ENCODE measurements at places on chromosomes 3 and 15. TPM values are rescaled to one million over a fixed set of nuclear protein-coding genes. Genes with fewer than 3 reads are reported as not detected.

- DNase-seq: no peak
Observed at GRCh38 chr3:97817965-97818364, 3.8 kb upstream of the CRYBG3 start.

GRCh38 chr15:44034933-44035624 lies 160.0 kb downstream of the FRMD5 start:
- peak; percentile 6 for DNase-seq

GRCh38 chr3:191499307-191500080 lies 38.5 kb downstream of the PYDC2 start:
- DNase-seq: peak; percentile 6

DNA sequence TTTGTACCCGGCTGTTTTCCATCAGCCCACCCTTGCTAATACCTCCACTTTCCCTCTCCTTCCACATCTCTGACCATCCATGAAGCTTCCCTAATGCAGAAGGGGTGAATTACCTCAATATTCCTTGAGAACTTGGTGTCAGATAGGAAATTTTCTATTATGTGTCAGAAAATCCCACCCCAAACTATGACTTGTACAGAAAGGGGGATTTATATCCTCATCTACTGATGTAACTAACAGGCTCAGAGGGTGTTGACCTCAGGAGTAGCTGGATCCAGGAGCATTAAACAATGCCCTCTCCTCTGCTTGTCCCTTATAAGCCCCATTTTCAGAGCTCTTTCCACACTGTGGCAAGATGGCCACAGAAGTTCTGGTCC lies 242.8 kb upstream of the TLE3 start:
- DNase-seq: no peak

GRCh38 chr15:58410353-58410752 lies 21.4 kb upstream of the LIPC start:
- no peak for DNase-seq

- DNase-seq: no peak
Observed at GRCh38 chr15:70374096-70374495, 276.4 kb upstream of the TLE3 start.

DNA sequence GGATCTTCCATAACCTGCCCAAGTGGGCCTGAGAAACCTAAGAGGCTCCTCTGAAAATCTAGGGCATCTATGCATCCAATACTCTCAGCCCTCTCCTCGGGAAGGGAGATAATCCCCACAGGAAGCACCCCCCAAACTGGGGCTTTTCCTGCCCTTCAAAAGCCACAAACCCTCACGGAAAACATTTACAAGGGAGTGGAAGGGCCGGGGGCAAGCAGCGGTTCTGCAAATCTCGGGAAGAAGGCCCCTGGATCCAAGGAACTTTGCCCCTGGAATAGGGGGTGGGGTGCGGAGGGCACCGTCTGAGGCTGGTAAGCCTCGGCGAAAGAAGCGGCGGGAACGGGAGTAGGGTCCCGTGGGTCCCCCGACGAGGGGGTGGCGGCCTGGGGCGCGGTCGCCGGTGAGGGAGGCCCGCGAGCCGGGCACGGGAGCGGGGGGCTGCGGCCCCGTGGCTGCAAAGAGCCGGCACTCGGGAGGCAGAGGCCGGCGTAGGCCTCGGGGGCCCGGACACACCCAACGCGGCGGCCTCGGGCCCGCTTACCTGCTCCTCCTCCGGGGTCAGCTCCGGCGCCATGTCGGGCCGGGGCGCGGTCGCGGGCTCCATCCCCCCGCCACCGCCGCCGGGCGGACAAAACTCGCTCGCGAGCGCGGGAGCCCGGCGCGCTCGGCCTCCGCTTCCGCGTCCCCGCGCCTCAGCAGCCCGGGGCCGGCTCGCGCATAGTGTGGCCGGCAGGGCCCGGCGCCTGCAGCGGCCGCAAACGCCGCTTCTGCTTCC lies 755 bp downstream of the PTPN9 start:
- DNase-seq: peak; percentile 48

The CYP11A1 gene
- 0.44 TPM for polyA plus RNA-seq

The CLDN1 gene
- polyA plus RNA-seq: 0.10 TPM
